Stimulated activated CD4-positive, alpha-beta T cell treated with anti-CD3 and anti-CD28 coated beads, Interleukin-4, amount 100 ng/mL, for 1 hour (primary cell): ENCODE measurements at places on chromosomes 4 and X.

- no peak for DNase-seq
These were observed 33.1 kb downstream of the EDNRA start for GRCh38 chr4:147513952-147514351.

DNA sequence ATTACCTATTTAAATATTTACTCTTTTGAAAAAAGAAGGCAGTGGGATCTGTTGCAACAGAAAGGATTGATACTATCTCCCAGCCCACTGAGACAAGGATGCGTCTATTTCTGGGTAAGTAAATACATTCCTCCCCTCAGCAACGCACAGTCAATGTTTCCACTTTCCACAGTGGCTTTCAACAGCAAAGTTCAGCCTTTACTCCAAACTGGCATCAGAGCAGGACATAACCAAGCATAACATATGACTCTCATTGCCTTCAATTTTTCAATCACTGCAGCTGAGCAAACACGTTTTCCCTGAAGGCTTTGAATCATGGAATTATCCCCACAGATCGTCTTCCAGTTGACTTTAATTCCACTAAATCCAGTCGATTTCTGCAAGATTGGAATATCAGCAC is 160.3 kb upstream of the FRG1 start:
- DNase-seq = no peak

DNA sequence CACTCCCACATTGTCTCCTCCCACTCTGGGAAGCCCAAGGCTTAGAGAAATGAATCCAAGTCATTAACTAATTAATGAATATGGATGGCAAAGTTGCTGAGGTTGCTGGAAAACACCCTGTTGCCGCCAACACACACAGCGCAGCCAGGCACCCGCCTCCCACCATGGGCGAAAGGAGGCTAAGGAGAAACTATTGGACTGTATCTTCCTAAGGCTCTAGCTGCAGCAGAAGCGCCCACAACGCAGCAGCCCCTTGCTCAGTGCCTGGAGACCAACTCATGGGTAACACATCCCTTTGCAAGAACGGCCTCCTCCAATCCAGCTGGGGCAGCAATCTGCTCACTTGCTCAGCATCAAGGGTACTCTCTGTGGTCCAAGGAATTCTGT is 34.2 kb downstream of the TSC22D3 start:
- peak; percentile 2 for DNase-seq

DNA sequence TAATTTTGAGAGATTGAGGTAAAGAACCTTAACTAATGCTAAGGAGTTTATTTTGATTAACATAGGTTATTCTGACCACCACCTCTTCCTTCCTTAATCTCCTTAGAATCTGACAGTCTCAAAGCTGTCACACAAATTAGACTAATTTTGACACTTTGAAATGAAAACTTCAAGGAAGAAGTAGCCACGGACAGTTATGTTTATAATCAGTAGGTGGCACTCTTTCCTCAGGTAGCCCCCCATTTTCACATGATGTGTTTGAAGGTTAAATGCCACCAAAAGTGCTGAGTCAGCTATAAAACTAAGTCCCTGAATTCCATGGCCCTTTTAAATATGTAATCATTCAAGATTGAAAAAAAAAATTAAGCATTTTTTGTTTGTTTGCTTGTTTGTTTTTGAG is 22.4 kb downstream of the TMEM33 start:
- DNase-seq = no peak

GRCh38 chr4:144591401-144591800 is 54.6 kb upstream of the HHIP start:
- no peak for DNase-seq

- no peak for DNase-seq
These were observed 71.0 kb downstream of the GPAT3 start for GRCh38 chr4:83606898-83607297.

- DNase-seq = no peak
These were observed 639.9 kb downstream of the SPOCK3 start for GRCh38 chr4:166594326-166594946.

DNA sequence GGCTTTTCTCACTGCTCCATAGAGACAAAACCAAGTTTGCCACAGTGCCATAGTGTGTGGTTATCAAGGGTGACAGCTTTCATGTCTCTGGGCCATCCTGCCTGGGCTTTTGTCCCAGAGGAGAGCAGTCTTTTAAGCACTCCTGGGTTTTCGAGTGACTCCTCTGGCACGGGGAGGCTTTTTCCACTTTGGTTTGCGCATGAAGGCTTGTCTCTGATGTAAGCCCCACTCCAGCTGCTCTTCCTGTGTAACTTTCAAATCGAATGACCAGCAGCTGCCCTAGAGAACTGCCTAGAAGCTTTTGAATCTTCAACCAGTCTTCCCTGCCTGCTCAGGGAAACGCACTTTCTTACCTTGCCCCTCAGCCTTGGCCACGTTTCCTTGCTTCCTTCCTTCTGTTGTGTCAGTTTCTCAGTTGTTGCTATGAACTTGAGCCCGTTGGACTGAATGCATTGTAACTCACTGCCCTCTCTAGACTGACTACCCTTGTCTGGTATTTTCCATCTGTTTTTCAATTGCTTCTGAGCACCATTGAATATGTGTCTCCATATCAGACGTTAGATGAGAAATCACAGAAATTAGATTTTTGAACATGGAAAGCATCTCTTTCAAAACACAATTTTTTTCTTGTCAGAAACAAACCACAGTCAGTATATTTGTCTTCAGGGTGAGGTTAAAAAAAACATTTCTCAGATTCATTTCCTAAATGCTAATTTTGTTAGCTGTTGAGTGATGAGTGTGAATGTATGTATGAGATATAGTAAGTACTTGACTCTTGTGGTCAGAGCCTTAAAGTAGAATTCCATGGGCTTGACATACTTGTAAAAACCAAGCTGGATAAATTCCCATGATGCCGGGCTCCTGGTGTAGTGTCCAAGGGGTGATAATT is 45.3 kb downstream of the SLC9A6 start:
- no peak for DNase-seq

GRCh38 chrX:39665830-39666518 is 431.8 kb downstream of the BCOR start:
- DNase-seq = no peak

- DNase-seq = no peak
These were observed 10.7 kb upstream of the EPGN start for GRCh38 chr4:74297539-74297938.

DNA sequence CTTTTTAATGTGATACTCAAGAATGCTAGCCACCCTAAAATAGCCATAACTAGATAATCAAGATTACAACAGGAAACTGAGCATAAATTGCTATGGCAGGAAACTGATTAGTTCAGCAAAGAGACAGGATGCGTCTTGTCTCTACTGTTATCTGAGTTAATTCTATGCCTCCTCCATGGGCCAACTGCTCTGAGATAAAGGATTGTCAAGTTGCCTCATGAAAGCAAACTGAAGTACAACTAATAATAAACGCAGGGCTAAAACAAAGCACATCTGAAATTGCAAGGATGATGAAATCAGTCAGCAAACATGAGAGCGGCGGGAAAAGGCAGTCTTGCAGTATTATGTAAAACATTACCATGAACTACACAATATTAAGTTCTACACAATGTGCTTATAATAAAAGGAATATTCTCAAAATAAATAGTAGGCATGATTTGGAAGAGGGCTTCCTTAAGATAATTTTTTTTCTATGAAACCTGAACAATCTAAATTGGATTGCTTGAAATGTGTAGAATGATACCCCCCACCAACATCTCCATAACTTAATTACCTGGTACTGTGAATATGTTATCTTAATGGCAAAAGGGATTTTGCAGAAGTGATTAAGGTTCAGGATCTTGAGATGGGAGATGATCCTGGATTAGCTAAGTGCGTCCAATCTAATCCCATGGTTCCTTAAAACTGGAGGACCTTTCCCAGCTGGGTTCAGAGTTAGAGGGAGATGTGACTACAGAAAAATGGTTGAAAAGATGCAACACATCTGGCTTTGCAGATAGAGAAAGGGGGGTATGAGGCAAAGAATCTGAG is 65.9 kb downstream of the ANTXR2 start:
- DNase-seq = no peak

- no peak for DNase-seq
These were observed 880.2 kb downstream of the RAPGEF2 start for GRCh38 chr4:159983082-159983481.

DNA sequence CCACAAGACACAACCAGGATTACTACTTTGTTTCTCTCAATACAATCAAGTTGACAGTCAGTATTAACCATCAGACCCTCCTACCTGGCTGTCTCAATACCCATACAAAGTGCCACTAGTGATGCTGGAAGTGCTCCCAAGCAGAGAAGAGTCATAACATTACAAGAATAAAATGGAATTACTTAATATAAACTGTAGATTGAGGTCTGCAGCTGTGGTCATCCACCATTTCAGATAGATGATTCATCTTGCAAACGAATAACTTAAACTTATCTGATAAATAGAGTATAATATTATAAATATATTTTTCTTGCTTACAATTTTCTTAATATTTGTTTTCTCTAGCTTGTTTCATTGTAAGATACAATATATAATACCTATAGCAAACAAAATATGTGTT is 1034.2 kb upstream of the PCDH10 start:
- DNase-seq = no peak

DNA sequence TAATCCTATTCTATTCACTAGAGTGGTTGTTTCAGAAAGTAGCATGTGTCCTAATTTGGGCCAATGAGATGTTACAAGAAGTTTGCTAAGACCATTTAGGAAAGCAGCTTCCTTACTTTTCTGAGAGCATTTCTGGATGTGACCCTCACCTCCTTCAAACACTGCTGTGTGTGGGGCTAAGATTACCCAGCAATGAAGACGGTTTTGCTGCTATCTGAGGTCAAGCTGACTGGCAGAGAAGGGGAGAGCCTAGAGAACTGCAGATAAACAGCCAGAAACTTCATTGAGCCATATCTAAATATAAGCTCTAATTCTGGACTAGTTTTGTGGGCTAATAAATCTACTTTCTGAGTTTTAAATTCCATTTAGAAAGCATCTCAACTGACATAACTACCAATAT is 36.4 kb downstream of the ZAR1 start:
- DNase-seq = no peak

GRCh38 chr4:182215148-182215547 is 28.1 kb upstream of the TENM3 start:
- no peak for DNase-seq

GRCh38 chrX:32293962-32294700 is 917.2 kb downstream of the DMD start:
- DNase-seq = no peak

- DNase-seq = no peak
These were observed 8.9 kb downstream of the TCEANC start for GRCh38 chrX:13661735-13662288.

- no peak for DNase-seq
These were observed 247.0 kb downstream of the C4orf33 start for GRCh38 chr4:129342819-129343408.

GRCh38 chrX:21757960-21758359 is at the start of gene SMPX:
Gene SMPX (minus strand): TSS chrX:21758116. CDS start chrX:21754290, 3,826 bp downstream.
- no peak for DNase-seq

DNA sequence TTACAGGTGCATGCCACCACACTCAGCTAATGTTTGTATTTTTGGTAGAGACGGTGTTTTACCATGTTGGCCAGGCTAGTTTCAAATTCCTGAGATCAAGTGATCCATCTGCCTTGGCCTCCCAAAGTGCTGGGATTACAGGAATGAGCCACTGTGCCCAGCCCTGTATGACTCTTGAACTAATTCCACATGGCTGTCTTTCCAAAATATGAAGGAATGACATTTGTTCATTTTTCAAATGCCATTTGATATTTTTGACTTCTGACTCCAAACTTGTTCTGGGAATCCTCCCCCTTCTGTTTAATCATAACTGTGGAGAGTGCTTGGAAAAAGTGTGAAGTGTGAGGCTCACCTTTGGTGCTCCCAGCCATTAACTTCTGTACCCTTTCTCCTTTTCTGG is 119.2 kb downstream of the NHS start:
- DNase-seq = no peak

DNA sequence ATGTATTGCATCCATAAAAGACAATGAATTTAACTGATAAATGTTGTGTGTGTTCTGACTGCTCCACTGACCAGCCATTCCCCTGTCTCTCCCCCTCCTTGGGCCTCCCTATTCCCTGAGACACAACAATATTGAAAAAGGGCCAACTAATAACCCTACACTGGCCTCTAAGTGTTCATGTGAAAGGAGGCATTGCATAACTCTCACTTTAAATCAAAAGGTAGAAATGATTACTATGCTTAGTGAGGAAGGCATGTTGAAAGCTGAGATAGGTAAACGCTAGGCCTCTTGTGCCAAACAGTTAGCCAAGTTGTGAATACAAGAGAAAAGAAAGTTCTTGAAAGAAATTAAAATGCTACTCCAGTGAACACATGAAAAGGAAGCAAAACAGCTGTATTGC is 152.7 kb downstream of the POU4F2 start:
- no peak for DNase-seq

- no peak for DNase-seq
These were observed 290.6 kb upstream of the BOD1L1 start for GRCh38 chr4:13918110-13918509.

GRCh38 chr4:162408309-162408708 is 244.5 kb upstream of the FSTL5 start:
- DNase-seq = no peak

DNA sequence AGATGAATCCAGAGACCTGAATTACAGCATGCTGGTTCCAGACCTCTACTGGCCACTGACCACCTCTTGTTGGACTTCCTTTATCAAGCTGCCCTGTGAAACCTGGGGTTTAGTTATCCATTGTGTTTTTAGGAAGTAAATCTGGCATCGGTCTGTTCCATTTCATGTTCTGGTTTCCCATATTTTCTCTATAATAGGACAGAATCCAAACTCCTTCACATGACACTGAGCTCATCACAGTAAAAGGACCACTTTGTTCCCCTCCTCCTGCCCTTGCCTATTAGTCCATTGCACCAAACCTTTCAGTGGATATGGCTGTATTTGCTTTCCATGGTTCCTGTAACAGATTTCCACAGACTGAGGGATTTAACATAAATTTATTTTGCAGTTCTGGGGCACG is 4.0 kb downstream of the MFAP3L start:
- no peak for DNase-seq

- no peak for DNase-seq
These were observed 39.2 kb downstream of the SEL1L3 start for GRCh38 chr4:25823632-25824031.
